Lower leg skin (tissue), 4 donors: ENCODE measurements at places on chromosomes 11 and 22.

- DNase-seq, result no peak
These were observed 35.4 kb downstream of the LMO1 start for GRCh38 chr11:8228231-8228630.

DNA sequence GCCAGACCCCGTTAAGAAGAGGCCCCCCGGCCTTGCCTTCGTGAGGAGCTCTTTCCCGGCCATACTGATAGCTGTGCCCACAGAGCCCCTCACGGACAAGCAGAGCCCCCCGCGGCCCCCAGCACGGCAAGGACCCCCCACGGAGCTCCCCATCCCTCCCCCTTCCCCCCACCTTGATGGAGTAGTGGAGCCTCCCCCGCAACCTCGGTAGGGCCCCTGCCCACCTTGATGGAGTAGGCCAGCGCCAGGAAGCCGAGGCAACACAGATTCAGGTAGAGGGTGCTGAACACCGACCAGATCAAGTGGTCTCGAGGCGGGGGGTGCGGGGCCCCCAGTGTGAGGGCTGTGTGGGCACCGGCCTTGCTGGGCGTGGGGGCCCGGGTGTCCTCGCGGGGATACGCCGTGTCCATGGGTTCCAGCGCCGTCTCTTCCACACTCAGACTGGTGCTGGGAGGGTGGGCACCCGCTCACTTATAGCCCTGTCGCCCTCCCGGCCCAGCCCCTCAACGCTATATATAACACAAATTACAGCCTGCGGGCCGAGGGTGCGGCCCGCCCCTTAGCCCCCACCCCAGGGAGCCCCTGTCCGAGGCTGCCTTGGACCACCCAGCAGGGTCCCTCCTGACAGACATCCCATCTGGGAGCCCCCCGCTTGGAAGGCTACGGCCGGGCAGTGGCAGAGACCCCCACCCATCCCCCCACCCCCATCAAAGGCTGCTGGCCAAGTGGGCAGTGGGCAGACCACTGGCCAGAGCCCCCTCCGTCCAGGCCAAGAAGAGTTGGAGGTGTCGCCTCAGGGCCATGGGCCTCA is at the start of gene IFITM5:
IFITM5 (minus strand) TSS at position 446 of the 811 bp plus-strand sequence; CDS start at position 410, 36 bp downstream.
- peak; percentile 75 for DNase-seq

- DNase-seq, result no peak
These were observed 142.4 kb downstream of the APIP start for GRCh38 chr11:34773826-34774225.

DNA sequence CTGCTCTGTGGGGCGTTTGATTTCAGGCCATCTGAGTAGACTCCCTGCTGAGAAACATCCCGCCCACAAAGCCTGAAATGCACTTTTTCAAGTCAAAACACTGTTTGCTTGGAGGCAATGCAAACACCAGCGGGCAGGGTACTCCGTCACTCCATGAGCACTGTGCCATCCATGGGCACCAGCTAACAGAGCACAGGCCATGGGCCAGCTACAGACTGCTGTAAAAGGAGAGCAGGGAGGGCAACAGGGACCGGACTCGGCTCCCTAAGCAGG is 16.6 kb upstream of the EFCAB6 start:
- no peak for DNase-seq
